ENCODE measurements at places on chromosomes 16 and 17.

DNA sequence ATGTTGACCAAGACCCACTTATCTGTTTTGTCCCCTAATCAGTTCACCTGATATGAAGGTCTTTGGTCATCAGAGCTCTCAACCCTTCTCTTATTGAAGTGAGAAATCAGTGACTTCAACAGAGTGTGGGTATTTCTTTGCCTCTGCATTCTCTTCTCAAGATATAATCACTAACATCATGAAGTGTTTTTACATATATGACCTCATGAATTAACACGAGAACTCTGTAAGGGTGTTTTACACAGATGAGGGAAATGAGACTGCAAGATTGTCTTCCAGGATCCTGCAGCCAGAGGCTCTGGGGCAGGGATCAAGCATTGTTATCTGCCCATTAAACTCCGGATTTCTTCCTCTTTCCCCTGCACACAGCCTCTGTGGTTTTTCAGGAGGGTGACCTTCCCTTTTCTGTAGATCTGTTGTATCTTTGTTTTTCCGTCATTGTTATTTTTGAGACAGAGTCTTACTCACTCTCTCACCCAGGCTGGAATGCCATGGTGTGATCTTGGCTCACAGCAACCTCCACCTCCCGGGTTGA is 22.7 kb downstream of the LCMT1 start:
- no peak for DNase-seq

DNA sequence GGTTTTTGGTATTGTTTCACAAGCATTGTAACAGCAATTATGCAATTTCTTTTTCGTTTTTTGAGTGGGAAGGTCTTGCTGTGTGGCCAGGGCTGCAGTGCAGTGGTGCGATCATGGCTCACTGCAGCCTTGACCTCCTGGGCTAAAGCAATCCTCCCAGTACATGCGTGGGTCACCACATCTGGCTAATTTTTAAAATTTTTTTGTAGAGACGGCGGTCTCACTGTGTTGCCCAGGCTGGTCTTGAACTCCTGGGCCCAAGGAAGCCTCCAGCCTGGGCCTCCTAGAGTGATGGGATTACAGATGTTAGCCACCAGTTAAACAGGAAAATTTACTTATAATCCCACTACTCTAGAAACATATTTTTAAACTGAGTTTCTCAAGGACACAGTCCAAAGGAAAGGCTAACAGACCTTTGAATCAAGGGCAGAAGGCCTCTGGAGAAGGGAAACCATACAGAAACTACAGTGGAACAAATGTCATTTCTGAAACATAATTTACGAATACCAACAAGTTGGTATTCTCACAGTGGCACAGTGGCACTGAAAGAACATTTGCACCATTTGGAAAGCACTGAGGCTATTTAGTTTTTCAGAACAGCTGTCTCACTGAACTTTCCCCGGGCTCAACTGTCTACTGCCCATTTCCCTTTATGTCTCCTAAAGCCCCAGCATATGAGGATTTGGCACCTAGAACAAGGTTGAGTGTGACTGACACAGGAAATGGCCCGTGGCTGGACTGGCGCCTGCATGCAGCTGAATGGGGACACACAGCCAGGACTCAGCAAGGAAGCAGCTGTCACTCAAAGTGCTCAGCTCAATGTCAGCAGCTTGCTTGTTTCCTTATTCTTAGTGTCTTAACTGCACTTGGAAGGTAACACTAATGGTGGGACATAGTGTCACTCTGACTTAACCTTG is 2.8 kb upstream of the PRKAR1A start:
- no peak for DNase-seq

DNA sequence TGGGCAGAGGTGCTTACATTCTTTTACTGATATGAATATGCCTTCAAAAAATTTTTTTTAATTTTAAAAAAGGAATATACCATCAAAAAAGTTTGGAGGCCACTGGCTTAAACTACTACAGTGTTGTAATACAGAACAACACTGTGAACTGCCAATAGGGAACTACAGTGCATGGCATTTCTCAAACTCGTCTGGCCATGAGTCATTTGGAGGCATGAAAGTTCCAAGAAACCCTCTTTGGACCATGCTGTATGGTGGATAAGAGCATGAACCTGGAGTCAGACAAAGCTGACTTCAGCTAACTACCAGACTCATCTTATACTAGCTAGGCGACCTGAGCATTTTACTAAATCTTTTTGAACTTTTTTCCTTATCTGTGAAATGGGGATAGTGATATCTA is 9.2 kb upstream of the NF1 start:
- no peak for DNase-seq

DNA sequence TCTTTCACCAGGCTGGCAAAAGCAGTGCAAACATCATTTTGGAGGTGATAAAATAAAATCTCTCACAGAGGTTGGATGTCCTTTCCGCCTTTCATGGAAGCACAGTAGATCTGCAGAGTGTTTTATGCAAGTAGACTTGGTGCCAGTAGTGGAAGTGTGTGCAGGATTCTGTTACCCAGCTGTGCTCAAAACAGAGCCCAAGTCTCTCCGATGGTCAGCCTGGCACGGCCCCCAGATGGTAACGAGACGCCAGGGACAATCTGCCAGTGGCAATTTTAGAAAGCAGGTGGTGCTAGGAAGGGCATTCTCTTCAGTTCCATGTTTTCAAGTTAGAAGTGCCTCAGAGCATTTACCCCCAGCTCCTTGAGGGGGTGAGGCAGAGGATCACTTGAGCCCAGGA is 1.5 kb upstream of the MTHFSD start:
- DNase-seq, result no peak

GRCh38 chr17:16381496-16381820 is 567 bp downstream of the UBB start:
- DNase-seq, result peak; percentile 22

DNA sequence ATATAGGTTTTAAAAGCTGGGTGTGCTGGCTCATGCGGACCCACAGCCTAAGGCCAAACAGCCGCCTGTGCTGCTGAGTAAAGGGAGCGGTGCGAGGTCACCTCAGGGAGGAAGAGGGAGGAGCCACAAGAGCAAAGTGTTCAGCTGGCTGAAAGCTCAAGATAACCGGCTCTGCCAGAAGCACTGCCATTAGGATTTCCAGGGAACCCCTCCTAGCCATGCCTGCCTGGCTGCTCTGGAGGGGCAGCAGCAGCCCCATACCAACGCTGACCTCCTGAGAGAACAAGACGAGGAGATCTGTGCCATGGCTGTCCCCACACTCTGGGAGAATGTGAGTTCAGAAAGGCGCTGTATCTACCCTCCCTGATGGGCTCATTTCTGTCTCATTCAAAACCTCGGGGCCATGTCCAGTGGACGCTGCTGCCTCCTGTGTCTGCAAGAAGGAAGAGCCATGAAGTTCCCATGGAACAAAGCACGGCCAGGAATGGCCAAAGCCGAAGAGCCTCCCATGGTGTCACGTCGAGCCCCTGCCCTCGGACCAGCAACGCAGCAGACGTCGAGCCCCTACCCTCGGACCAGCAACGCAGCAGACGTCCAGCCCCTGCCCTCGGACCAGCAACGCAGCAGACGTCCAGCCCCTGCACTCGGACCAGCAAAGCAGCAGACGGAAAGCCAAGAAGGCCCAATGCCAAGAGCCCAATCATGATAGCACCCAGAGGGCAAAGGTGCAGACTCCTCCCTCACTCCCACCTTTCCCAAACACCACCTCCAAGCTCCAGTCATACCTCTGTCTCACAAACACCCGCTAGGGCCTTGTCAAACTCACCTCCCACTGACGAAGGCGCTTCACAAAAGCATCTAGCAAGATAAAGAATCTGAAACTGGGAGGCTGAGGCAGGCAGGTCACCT is 107.0 kb downstream of the ANKRD11 start:
- DNase-seq, result no peak

- no peak for DNase-seq
These were observed 127.7 kb downstream of the XYLT1 start for GRCh38 chr16:17343028-17343427.

DNA sequence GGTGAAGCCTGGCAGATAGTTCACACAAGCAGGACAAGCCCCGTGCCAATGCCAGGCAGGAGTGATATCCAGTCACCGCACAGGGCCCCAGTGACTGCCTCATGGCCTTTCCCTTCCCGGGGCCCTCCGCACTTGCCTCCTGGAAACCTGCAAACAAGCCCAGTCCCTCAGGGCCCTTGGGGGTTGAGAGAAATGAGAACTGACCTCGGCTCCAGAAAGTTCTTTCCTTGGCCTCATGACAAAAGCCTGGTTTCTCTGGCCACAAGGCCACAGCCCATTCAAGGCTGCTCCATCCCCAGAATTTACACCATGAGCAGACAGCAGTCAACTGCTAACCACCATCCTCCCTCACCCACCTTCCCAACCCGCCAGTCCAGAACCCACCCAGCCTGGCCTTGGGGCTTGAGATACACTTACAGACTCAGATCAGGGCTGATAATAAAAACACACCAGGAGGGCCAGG is 77.6 kb downstream of the CCDC182 start:
- no peak for DNase-seq

DNA sequence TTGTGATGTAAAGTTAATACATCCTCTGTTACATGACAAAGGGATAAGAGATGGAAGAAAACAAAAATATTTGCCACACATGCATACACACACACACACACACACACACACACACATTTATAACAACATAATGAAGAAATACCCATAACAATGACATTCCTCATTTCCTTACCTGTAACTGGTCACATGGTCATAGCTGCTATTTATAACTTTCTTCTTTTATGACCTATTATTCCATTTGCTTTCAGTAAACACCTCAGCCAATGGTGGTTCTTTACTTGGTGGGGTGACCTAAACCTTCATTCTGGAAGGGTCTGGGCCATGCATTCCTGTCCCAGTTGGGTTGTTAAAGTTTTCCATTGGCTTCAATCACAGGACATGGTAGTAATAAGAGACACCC is 5.3 kb downstream of the MT2A start:
- DNase-seq, result no peak

DNA sequence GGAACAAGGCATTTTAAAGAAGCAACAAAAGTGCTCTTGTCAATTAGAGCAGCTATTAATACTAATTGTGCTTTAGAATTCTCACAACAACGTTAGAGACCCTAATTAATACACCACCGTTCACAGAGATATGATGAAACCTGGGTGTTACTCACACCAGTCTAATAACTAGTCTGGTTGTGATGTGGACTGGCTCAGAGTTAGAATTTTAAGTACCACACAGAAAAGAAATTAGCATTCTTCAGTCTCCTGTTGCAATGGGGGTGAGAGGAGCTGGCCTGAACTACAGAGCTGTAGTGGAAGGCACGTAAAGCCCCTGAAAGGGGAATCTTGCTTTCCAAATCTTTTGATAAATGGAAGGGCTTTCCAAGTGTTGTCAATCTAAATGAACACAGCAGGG is 240.8 kb upstream of the TOX3 start:
- DNase-seq, result no peak

DNA sequence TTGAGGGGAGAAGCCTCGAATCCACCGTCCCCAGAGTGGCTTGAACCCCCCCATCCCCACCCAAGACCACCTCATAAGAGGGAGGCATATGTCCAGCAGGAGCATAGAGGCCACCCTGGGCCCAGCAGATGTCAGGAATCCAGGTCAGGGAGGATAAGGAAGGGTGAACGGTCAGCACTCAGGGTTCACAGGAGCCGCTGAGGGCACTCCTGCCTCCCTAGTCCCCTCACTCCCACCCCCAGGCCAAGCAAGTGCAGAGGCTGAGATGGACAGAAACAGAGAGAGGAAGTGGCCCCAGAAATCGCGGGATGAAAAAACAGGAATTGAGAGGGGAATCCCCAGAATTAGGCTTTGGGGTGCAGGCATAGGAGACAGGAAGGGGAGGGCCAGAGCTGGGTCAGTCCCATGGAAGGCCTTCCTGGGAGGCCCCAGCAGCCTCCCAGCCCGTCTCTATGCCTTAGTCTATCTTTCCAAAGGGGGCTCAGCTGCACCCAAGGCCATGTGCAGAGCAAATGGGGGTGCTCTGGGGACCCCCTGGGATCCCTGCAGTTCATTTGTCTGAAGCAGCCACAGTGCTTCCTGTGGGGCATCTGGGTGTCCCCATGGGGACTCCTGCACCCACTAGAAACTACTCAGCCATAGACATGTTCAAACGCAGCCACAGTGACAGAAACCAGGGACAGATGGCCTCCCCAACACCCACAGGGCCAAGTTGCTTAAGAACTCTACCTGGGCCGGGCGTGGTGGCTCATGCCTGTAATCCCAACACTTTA is 1.7 kb downstream of the CMTM3 start:
- DNase-seq, result no peak
